ENCODE measurements at places on chromosomes 7 and 10.

- DNase-seq, result no peak
These were observed 305.4 kb downstream of the WDR37 start for GRCh38 chr10:1361411-1362105.

- DNase-seq, result no peak
These were observed 8.6 kb upstream of the CALML3 start for GRCh38 chr10:5515948-5516761.

DNA sequence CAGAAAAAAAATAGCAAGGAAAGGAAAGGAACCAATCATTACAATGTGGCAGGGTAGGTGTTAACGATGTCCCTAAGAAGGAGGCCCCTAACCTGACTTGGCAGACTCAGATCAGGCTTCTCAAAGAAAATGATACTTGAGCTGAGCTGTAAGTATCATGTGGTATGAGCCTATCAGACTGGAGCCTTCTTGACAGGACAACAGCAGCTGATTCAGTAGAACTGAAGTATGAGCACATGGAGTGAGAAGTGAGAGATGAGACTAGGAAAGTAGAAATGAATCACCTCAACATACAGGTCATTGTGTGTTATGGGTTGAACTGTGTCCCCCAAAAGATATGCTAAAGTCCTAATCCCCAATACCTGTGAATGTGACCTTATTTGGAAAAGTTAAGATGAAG lies 66.3 kb downstream of the MTERF1 start:
- no peak for DNase-seq

DNA sequence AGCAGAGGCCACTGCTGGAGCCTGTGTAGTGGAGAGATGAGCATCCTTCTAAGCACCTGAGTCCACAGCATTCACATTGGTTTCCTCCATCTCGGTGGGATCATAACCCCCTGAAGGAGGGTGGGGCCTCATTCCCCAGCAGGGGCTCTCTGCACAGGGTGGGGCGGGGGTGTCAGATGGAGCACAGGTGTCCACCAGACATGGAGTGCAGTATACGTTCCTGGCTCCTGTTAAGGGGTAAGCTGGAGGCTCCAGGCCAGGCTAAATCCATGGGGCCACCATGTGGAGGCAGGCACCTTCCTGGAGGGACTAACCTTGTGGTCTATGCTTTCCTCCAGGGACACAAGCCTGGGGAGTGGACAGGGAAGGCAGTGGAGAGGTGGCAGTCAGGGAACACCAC lies 252.6 kb downstream of the GRID1 start:
- DNase-seq, result no peak

DNA sequence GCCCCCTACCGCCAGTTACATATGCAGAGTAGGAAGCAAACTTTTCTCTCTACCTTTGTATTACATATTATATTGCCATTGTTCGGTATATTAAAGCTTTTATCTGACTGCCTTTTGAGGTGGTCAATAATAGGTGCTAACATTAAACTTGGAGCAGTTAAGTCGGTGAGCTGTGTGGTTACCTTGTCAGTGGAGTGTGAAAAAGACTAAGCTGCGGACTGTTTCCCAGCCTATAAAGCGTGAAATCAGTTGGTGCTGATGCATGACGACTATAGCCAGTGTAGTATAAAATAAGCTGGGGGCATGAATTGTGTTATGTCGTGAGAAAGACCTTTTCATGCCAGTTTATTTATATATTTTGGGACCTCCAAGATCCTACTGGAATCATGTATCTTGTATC lies 33.7 kb downstream of the R3HCC1L start:
- no peak for DNase-seq

DNA sequence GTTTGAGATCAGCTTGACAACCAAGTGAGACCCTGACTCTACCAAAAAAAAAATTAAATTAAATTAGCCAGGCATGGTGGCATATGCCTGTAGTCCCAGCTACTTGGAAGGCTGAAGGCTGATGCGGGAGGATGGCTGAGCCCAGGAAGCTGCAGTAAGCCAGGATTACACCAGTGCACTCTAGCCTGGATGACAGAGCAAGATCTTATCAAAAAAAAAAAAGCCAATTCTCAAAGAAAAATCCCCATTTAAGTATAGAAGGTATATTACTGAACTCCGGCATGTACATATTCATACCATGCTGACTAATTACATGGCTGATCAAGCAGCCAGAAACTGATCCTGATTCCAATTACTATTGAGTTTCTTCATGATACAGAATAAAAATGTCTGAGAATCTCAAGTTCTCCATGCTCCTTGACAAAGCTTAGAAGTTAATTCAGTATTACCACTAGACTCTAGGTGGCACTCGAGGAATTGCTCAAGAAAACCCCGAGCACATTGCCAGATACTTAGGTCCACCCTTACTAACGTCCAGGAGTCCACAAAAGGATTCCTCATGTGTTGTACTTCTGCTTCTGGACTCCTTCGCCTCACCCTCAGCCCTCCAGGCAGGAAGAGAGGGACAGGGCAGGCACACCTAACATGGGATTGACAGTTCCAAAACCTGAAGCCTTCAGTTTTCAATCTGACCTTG lies 148.9 kb downstream of the PARD3 start:
- no peak for DNase-seq

GRCh38 chr7:92177362-92177761 lies 1.6 kb downstream of the LRRD1 start:
- DNase-seq, result no peak

DNA sequence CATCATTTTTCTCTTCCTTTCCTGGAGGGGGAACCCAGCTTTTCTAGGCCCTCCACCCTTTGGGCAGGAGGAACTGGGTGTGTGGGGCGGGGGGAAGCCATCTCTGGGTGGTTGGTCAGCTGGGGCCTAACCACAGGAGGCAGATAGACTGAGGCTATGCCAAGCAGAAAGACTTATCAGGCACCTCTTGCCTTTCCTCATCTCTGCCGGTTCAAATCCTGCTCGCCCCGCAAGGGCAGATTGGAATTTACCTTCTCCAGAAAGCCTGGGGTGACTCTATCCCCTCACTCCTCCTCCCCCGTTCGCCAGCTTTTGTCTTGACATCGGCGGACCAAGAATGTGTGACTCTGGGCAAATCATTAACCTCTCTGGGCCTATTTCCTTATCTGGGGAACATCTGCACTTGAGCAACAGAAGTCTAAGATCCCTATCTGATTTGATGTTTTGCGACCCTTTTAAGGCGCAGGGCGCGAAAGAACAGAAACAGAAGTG lies 584 bp upstream of the GARS1 start:
- no peak for DNase-seq

DNA sequence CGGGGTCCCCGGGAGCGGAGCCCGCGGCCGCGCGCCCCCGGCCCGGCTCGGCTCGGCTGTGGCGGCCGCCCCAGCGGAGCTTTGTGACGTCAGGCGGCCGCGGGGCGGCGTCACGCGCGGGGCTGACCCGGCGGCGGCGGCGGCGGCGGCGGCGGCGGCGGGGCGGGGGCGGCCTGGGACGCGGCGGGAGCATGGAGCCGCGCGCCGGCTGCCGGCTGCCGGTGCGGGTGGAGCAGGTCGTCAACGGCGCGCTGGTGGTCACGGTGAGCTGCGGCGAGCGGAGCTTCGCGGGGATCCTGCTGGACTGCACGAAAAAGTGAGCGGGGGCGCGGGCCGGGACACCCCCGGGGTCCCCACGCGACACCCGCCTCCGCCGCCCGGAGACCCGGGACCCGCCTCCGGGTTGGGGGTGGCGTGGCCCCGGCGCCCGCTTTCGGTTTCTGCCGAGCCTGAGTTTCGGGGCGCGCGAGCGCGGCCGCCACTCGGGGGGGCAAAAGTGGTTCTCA lies at the start of gene PWWP2B:
PWWP2B (plus strand) TSS at position 165 of the 506 bp plus-strand sequence; CDS start at position 192, 27 bp downstream.
- no peak for DNase-seq

GRCh38 chr10:47456079-47456785 lies 27.7 kb downstream of the ANXA8 start:
- no peak for DNase-seq

- no peak for DNase-seq
These were observed 215.7 kb downstream of the BAMBI start for GRCh38 chr10:28892818-28893547.

GRCh38 chr7:105068886-105069285 lies 54.9 kb downstream of the KMT2E start:
- peak; percentile 56 for DNase-seq

DNA sequence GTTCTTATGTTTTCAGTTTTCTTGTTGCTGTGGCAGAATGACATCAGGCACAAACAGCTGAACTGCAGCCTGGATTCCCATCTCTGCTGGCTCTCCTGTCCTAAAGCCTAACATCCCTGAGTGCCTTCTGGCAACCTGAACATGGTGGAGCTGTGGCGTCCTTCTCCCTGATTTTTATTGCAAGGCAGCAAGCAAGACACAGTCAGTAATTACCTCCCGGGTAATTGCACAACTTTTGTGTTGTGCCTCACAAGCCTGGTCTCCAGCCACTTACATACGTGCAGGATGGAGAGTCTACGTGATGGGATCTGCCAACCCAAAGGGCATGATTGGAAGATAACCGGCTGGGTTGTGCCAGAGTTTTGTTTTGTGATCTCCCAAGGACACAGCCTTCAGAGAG lies 116.1 kb upstream of the PARD3 start:
- no peak for DNase-seq

GRCh38 chr7:132777414-132777813 lies 201.1 kb upstream of the PLXNA4 start:
- no peak for DNase-seq

GRCh38 chr10:112539340-112539739 lies 92.3 kb downstream of the VTI1A start:
- no peak for DNase-seq

- DNase-seq, result no peak
These were observed 400.7 kb upstream of the FOXK1 start for GRCh38 chr7:4281231-4281993.

GRCh38 chr10:80409121-80409520 lies 770 bp downstream of the PRXL2A start:
- no peak for DNase-seq

GRCh38 chr10:69684020-69684980 lies 54.3 kb downstream of the FAM241B start:
- no peak for DNase-seq

- DNase-seq, result no peak
These were observed 23.3 kb downstream of the TBATA start for GRCh38 chr10:70761727-70762350.

DNA sequence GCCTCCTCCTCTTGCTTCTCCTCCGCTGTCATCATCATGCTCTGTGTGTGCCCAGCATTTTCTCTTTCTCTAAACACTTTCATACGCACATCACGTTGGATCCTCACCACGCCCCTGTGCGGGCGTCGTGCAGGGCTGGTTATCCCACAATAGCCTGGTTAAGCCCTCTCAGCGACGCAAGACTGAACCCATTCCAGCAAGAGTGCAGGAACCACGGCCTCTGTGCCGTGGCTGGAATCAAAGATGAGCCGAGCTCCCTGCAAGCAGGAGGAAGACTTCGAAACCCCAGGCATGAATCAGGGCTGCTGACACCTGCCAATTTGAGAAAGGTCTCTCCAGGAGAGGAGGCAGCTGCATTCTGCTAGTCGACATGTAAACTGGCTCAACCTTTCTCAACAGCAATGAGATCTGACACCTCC lies 74.8 kb upstream of the FOXK1 start:
- DNase-seq, result no peak

GRCh38 chr7:68187532-68187931 lies 1190.9 kb downstream of the TYW1 start:
- DNase-seq, result no peak

DNA sequence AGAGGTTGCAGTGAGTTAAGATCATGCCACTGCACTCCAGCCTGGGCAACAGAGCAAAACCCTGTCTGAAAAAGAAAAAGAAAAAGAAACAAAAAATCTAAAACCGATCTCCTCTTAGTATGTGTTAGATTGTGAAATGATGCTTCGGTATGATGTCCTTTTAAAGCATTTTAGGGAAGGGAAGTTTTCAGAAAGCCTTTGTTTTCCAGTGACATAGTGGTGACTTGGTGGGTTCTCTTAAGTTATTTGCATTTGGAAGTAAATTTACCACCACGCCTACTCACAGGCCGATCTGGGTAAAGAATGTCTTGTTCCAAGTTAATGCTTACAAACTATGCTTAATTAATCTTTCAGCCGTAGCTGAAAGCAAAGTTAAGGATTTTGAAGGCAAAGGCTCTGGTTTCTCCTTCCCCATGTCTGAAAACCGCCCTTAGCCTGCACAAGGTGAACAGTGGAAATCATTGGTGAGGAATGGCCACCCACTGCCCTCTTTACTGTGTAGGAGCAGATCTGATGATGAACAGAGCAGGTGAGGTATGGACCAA lies 10.7 kb downstream of the MTURN start:
- DNase-seq, result no peak

DNA sequence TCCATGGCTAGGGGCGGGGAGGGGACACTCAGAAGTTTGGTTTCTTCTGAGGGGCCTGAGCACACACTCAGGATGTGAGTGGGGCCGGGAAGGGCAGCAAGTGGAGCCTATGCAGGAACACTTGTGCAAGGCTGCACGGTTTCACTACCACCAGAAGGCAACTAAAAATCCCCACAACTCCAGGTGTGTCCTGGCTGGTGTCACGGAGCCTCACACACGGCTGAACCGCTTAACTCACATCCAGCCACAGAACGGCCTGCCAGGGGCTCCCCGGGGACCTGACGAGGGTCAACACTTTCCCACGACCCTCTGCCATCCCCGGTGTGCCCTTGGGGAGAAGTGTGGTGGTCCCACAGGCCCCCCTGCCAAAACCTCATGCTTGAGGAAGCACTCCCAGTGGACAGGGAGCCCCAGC lies 173.9 kb downstream of the ELFN1 start:
- DNase-seq, result no peak

DNA sequence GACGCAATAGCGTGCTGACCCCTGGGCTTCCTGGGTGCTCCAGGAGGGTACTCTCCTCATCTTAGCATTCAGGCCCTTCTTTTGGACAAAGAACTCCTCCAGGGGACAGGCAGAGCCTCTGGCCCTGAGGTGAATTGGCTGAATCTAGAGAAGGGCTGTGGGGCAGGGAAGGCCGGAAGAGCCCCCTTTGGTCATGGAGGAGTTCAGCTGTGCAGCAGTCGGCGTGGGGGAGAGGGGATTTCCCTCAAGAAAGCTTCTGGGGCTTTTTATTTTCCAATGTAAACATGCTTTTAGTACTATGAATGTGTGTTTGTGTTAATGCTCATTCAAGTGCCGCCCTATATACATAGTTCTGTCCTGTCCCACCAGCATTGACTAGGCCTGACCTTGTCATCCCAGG lies 38.8 kb downstream of the FIGNL1 start:
- no peak for DNase-seq

DNA sequence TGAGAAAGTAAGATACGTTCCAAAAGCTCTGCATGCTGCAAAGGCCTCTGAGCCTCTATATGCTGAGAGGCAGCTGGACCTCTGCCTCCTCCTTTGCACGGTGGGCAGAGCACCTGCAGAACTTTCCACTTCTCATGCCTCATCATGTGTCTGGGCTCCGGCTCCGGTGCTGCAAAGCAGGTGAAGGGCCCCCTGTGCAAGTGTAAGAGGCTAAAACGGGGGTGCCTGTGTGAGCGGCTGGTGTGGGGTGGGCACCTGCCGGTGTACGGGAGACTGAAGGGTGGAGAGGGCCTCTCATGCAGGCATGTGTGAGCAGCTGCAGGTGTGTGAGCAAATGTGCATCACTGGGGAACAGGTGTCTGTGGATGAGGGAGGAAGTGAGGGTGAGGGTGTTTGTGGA lies 121.0 kb downstream of the KCNMA1 start:
- no peak for DNase-seq

GRCh38 chr10:95377950-95378349 lies 87.1 kb upstream of the PDLIM1 start:
- DNase-seq, result no peak

All from hematopoietic multipotent progenitor cell treated with erythropoietin and hydrocortisone succinate and interleukin-3 and kit ligand, for 15 days (in vitro differentiated cells).